ENCODE measurements at places on chromosomes 6 and 20.

- no peak for DNase-seq
Observed at GRCh38 chr20:4926531-4927156, 74.7 kb downstream of the SLC23A2 start.

DNA sequence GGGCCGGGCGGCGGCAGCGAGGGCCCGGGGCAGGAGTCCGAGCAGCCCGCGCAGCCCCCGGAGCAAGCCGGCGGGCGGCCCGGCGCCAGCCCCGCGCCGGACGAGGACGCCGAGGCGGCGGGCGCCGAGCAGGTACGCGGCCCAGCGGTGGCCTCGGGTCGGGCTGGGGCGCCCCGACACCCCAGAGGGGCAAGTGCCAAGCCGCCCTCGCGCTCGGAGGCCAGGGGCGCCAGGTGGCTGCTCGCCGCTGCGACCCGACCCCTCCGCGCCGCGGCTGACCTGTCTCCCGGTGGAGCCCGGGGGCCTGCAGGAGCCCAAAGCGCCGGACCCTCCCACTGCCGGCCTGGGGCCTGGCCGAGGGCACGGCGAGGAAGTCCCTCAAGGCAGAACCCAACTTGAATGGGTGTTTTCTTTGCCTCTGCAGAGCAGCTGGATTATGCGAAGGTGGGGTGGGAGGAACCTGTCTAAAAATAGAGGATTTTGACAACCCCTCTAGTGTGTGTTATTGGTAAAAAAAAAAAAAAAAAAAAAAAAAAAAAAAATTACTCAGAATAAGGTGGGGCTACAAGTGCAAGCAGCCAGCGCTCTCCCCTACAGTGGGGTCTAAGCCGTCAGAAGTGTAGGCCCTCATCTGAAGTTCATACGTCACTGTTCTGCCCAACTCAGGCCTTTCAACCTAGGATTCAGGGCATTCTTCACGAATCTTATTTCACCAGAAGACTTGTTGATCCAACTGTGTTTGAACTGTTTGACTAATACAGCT is 609 bp downstream of the OGFRL1 start:
- DNase-seq, result no peak

GRCh38 chr6:33786736-33787135 is 2.2 kb downstream of the LEMD2 start:
- no peak for DNase-seq

DNA sequence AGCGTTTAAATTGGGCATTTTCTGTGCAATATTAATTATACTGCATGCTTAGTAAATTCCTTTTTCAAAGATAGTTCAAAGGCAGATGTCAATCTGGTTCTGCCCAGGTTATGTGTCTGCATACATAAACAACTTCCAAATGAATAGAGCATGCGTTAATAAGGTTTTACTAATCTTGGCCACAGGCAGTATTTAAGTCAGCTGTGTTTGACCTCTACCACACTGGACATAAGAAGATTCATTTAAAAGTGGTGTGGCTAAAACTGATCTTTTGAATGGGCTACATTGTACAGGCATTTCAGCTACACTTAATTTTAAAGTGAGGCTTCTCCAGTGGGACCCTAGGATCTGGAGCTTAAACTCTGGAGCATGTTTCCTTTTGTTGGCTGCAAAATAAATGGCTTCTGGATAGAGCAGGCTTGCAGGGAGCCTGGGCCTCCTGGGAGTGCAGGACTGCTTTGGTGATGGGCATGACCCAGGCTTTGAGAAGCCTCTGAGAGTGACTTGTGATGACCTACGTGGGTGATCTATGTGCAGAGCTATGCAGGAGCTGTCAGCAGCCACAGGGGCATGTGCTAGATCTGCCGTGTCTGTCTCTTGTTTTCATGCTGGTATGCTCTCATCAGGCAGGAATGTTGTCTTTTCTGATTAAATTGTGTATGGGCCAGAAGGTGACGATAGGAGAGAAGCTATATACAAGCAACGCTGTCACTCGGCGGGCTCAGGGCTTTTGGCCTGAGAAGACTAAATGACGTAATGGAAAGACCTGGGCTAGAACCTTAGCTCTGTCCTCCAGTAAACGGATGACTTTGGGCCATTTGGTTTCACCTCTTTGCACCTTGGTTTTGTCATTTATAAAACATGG is 331.2 kb downstream of the QKI start:
- no peak for DNase-seq

DNA sequence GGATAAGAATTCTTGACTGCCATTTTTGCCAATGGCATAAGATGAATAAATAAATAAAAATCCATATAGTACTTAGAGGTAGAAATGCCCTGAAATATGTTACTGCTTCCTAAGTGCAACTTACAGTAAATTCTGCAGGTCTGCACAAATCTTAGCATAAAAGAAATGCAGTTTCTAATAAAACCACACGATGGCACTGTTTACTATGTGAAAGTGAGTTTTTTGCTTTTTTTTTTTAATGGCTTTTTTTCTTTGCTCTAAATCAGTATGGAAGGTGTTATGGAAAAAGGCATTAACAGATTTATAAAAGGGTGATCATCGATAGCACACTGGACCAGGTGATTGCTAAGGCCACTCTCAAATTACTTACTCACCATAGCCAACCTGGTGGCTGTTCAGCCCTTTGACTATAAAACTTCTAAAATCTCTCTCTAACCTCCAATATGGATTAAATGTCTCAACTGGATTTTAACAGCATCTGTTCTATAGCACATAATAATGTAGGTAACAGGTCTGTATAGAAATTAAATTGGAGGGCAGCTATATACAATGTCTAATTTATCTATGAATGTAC is 45.8 kb downstream of the AHI1 start:
- no peak for DNase-seq

DNA sequence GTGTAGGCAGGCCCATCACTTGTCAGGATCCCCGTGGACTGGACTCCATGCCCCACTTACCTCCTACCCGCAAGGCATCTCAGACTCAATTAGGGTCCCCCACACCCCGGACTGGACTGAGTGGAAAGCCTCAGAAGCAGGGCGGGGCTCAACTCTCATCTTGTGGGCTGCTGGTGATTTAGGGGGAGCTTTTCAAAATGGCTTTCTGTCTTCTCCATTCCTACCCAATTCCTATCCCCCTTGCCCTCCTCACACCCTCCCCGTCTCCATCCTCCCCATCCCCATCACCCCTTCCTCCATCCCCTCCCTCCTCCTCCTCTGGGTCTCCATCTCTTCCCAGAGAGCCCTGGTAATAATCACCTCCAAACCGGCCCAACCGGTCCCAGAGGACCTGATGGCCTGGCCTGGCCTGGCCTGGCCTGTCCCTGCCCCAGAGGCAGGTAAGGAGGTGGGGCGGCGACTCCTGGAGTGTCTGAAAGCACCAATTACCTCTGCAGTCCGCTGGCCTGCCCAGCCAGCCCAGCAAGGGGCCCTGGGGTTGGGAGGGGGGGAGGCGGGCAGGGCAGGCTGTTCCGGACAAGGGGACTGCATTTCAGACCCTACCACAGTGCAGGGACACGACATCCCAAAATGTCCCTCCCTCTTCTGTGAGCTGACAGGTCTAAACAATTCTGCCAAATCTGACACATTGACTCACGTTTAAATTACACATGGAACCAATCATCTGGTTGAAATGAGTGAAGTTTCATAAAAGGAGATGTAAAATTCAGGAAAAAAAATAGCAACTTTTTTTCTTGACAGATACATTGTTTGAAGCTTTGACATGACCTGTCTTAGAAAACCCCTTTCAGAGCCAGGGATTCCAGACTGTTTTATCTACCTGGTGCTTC is 24.8 kb downstream of the MAFB start:
- DNase-seq, result no peak

DNA sequence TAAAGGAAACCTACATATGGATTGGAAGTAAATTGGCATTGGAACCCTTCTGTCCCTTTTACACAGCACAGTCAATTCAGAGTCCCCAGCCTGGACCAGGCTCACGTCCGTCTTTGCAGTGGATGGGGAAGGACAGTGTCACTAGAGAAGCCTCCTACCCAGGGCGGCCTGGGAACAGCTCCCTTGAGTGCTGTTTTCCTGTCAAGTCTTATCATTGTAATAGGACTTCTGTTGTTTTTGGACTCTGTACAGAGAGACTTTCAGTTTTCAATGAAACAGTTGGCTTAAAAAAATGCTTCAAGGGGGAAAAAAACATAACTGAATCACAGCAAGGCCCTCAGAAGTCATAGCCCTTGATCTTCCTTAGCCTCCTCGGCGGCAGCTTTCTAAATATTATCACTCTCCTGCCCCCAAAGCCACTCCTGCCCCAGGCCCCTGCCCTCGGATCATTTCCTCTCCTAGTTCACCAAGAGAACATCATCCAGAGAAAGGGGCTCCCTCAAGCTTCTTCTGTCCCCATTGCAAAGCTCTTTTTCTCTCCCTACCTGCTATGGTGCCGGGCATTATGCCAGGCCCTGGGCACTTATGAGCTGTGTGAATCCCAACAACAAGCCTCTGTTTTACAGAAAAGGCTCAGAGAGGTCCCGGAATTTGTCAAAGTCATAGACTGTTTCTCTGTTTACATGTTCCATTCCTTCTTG is 37.8 kb upstream of the CNKSR3 start:
- peak; percentile 69 for DNase-seq

DNA sequence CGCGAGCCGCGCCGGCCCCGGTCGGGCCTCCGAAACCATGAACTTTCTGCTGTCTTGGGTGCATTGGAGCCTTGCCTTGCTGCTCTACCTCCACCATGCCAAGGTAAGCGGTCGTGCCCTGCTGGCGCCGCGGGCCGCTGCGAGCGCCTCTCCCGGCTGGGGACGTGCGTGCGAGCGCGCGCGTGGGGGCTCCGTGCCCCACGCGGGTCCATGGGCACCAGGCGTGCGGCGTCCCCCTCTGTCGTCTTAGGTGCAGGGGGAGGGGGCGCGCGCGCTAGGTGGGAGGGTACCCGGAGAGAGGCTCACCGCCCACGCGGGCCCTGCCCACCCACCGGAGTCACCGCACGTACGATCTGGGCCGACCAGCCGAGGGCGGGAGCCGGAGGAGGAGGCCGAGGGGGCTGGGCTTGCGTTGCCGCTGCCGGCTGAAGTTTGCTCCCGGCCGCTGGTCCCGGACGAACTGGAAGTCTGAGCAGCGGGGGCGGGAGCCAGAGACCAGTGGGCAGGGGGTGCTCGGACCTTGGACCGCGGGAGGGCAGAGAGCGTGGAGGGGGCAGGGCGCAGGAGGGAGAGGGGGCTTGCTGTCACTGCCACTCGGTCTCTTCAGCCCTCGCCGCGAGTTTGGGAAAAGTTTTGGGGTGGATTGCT is 1.3 kb downstream of the VEGFA start:
- peak; percentile 24 for DNase-seq

DNA sequence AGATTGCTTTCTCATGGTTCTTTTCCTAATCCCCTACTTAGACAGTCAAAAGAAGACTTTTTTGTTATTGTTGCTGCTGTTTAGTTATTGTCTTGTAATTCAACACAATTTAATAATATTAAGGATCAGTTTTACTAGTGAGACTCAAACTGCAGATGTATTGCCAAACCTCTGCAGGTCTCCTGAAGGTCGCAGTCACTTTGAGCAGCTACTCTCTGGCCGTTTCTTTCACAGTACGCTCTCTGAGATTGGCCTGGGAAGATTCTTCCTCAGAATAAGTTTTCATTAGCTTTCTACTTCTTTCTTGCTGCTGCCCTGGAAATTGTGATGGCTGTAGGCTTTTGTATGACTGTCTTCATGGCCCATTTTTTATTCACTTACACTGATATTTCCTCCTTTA is 930.8 kb downstream of the QKI start:
- no peak for DNase-seq

- DNase-seq, result no peak
Observed at GRCh38 chr6:85172705-85173104, 277.2 kb upstream of the NT5E start.

DNA sequence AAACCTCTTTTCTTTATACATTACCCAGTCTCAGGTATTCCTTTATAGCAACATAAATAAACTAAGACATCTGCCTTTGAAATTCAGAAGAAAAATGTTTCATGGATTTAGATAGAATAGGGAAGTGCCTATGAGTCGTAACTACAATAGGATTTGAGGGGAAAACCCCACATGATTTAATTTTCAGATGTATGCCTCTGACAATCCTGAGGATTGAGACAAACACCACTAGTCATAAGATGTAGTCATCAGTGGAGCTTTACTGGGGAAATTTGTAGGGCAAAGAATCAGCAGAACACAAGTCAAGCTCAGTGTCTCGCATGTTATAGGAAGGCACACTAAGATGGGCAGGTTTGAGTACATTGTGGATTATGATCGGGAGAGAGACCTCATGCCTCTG is 566.4 kb downstream of the BMP2 start:
- no peak for DNase-seq

DNA sequence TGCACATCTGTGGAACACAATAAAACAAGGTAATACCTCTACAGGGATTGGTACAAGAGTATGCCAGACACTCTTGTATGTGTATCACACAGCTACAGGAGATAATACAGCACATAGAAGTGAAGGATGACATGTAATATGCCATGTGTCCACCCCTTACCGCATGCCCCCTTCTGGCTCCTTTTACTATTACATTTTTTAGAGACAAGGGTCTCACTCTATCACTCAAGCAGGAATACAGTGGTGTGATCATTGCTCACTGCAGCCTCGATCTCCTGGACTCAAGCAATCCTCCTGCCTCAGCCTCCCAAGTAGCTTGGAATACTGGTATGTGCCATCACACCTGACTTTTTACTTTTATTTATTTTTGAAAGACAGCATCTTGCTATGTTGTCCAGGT is 4.2 kb upstream of the NCR3 start:
- DNase-seq, result no peak

- DNase-seq, result peak; percentile 17
Observed at GRCh38 chr6:8195040-8195713, 92.8 kb upstream of the EEF1E1 start.

DNA sequence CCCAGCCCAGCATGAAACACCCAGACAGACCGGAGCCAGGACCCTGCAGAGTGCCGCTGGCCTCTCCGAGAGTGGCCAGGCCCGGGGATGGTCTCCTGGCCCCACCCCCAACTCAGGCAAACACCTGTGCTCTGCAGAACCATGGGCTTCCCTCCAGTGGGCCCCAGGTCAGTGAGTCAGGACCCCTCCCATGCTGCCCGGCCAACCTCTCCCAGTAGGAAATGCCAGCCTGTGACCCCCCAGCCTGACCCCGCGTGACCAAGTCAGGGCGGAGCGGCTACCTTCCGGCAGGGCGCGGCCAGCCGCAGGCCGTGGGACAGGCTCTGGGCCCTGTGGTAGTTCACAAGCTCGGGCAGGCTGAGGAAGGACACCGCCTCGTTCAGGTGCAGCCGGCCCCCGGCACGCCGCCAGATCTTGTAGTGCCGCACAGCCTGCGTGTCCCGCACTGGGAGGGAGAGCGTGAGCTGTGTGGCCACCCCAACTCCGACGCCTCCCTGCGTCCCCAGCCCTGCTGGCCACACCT is 3.2 kb downstream of the PTK6 start:
- DNase-seq, result no peak
